ENCODE measurements at places on chromosomes 1 and 21.

GRCh38 chr1:71232786-71233185 is 152.0 kb upstream of the ZRANB2 start:
- no peak for DNase-seq

DNA sequence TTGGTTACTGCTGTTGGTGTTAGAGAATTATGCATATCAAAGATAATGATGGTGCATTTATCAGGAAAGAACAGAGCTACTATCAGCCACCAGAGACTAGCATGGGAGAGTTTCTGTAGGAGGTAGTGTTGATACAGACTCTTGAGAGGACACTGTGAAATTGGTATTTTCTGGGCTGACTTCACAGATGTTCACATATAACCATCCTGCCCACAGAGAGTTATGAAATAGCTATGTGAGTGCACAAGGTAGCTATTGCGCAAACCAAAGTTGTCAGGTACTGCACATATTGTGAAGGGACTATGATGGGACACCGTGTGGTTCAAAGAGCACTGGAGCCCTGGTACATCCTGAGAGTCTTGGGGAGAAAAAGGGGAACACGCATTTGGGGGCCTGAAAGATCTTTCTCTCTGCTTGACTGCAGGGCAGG is 1.4 kb upstream of the TLCD4 start:
- DNase-seq = no peak

- DNase-seq = no peak
These were observed 55.9 kb downstream of the PCBP3 start for GRCh38 chr21:45699251-45699942.

- DNase-seq = no peak
These were observed 89.0 kb downstream of the PSMG1 start for GRCh38 chr21:39094087-39094780.

GRCh38 chr1:162697140-162697895 is 65.1 kb downstream of the DDR2 start:
- DNase-seq = no peak

DNA sequence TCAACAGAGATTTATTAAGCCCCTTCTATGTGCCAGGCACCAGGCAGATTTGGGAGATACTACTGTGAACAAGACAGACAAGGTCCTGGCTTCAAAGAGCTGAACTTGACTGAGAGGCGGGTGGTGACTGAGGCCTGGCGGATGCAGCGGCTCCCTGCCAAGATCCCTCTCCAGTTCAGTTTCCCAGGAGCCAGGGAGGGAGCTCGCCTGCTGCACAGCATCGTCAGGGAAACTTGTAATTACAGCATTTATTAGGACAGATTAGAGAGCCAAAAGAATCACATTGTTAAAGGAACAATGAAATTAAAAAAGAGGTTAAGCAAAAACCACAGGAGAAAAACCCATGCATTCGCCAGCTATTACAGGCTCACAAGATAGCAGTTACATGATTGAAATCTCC is 55.3 kb downstream of the ETS2 start:
- DNase-seq = no peak

DNA sequence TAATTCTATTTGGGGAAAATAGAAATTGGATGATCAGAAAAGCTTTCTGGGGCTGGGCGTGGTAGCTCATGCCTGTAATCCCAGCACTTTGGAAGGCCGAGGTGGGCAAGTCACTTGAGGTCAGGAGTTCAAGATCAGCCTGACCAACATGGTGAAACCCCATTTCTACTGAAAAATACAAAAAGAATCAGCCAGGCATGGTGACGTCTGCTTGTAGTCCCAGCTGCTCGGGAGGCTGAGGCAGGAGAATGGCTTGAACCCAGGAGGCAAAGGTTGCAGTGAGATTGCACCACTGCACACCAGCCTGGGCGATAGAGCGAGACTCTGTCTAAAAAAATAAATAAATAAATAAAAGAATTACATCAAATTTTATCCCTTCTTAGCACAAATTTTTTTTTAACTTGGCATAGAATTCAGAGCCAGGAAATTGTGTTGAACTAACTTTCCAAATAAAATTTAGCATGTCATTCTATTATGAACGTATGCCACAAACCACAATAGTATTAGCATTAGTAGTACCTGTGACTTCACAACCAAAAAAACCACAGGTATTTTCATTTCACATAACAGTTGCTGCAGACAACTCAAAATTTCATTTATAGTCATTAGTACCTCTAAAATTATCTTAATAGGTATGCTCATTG is 4.5 kb upstream of the ANKRD13C start:
- no peak for DNase-seq

DNA sequence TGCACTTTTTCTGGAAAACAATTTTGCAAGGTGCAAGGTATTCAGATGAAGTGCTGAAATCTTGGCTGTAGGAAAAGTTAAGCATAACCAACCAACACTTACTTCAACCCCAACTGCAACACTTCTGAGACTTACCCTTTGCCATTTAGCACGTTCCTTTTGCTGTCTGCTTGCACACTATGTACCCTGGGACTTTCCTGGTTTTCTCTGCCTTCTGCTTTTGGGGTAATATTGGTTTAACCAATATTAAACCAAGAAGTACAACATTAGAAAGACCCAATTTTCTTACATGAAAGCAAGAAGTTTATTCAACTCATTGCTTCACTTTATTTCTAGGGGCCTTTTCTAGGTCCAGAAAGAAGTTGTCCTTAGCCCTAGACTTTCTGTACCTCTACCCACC is 193.0 kb downstream of the HLX start:
- DNase-seq = no peak

DNA sequence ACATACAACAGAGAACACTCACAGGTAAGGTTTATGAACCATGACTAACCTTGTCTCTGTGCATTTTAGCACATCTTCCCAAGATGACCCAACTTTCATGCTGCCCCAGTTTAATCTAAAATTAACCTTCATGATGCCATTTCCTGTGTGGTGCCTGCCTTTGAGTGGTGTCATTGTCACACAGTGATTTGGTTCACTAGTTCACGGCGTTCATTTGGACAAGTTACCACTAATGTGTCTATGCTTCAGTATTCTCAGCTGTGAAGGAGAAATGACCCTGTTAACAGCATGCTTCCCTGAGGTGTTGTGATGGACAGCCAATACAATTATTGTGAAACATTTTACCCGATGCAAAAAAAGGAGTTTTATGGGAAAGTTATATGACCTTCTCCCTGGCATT is 693.1 kb downstream of the RWDD3 start:
- no peak for DNase-seq

- no peak for DNase-seq
These were observed 57.9 kb upstream of the ENAH start for GRCh38 chr1:225710804-225711203.

DNA sequence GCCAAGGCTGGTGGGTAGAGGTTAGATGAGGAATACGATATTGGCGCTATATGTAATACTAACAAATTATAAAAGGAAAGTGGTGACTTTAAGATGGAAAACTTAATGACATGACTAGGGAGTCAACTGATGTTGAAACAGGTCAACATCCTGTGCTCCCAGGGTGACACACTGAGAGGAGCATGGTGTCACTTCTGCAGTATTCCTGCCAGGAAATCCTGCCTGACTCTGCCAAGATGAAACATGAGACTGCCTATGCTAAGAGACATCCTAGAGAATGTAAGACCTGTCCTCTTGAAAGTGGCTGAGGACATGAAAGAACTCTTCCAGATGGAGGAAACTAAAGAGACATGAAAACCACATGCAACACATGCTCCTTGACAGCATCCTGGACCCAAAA is 65.0 kb upstream of the KCND3 start:
- DNase-seq = no peak
